ENCODE measurements at places on chromosomes 2 and 18. TPM values are rescaled to one million over a fixed set of nuclear protein-coding genes. Genes with fewer than 3 reads are reported as not detected.

Gene LYPD6
- polyA plus RNA-seq, result not detected

Gene INPP5D
- polyA plus RNA-seq, result 54.8 TPM

Gene TNFRSF11A
- 0.05 TPM for polyA plus RNA-seq

Gene ATIC
- polyA plus RNA-seq, result 13.8 TPM

Gene CTAGE1
- not detected for polyA plus RNA-seq

Gene XIRP2
- not detected for polyA plus RNA-seq

Gene SETBP1
- not detected for polyA plus RNA-seq

Gene PSD4
- 11.0 TPM for polyA plus RNA-seq

Gene NYAP2
- polyA plus RNA-seq, result not detected

DNA sequence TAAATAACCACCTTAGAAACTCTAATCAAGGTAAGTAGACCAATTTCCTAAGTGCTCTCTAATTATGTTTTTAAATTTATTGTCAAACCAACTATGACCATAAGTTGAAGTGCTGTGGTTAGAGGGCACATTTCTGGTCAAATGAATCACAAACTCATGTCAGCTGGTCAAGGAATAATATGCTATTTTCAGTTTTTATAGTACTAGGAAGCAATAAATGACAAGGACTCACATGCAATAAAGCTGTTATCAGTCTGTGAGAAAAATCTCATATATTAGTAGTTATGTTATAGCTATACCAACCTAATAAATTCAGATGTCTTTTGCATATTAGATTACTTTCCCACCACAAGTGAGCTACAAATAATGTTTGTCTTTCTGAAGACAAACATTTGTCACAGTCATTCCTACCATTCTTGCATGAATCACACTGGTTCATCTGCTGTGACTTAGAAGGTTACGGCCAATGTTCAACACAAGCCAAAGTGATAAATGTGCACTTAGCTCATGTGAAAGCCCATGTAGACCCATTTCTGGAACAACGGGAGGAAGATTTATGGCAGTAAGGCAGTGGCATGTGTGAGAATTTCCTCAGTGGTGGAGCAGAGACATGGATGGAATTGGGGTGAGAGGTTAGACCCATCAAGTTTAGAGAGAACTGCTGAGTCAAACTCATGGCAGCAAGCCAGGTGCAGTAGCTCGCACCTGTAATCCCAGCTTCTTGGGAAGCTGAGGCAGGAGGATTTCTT is 27.4 kb upstream of the CCNYL1 start:
- H3K4me1 ChIP-seq, result no peaks in the 10 kb centered on the region
- no peaks in the 10 kb centered on the region for H3K36me3 ChIP-seq
- H3K27ac ChIP-seq, result no peak overlapping the region
- DNase-seq, result no peak

DNA sequence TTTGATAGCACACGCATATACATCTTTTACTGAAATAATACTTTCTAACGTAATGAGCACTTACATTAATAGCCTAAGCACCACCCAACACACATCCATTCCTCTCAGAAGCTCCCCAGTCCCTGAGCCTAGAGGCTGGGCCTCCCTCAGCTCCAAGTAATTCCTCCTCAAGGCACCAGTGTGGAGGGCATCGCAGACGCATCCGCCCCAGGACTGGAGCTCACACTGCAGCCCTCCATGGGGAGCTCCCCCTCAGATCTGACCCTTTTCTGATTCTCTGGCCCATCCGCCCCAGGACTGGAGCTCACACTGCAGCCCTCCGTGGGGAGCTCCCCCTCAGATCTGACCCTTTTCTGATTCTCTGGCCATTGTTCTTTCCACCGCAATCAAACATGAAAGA is 60.4 kb upstream of the SNTG2 start:
- no peak for DNase-seq
- no peaks in the 10 kb centered on the region for H3K27me3 ChIP-seq
- no peak overlapping the region for H3K4me3 ChIP-seq
- no peaks in the 10 kb centered on the region for H3K36me3 ChIP-seq

DNA sequence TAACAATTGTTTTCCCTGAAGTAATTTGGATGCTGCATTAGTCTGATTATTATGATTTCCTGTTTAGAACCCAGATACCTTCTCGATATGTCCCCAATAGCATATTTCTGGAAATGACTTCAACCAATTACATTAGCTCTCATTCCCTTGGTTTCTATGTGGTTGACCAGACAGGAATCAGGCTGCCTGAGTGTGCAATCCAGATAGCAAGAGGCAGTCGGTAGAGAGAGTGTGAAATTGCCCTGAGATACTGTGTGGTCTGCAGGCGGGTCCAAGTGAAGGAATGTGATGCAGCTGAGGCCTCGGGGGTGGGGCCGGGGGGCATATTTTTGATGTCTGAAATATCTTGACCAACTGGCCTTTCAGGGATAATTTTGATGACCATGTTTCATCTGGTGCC is 143.9 kb upstream of the ITGA6 start:
- no peaks in the 10 kb centered on the region for H3K36me3 ChIP-seq
- H3K27ac ChIP-seq, result no peak overlapping the region
- no peaks in the 10 kb centered on the region for H3K27me3 ChIP-seq
- peaks cover 74% of the 10 kb centered on the region for H3K4me1 ChIP-seq
- no peak overlapping the region for H3K4me3 ChIP-seq

DNA sequence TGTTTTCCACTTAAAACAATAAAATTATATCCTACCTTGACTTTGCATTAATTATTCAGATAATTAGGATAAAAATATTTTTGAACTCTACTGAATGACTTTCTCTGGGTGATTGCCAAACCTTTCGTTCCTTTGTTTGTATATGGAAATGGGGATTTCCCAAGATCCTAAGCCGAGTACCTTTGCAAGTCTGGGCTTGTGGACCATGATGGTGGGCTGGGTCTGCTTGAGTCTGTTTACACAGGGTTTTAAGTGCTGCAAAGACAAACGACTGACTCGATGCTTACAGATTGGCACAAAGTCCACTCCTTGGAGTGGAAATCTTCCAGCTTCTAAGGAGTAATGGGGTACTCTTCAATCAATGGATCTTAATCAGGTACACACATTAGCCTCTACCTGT is 659.5 kb downstream of the TSN start:
- no peaks in the 10 kb centered on the region for H3K36me3 ChIP-seq
- no peak for DNase-seq
- H3K27ac ChIP-seq, result no peak overlapping the region

GRCh38 chr18:28175150-28175929 is 1.6 kb downstream of the CDH2 start:
- no peak for DNase-seq
- peaks cover 23% of the 10 kb centered on the region for H3K4me1 ChIP-seq
- H3K27ac ChIP-seq, result no peak overlapping the region
- no peak overlapping the region for H3K4me3 ChIP-seq
- H3K27me3 ChIP-seq, result peaks cover 54% of the 10 kb centered on the region
- no peaks in the 10 kb centered on the region for H3K36me3 ChIP-seq

DNA sequence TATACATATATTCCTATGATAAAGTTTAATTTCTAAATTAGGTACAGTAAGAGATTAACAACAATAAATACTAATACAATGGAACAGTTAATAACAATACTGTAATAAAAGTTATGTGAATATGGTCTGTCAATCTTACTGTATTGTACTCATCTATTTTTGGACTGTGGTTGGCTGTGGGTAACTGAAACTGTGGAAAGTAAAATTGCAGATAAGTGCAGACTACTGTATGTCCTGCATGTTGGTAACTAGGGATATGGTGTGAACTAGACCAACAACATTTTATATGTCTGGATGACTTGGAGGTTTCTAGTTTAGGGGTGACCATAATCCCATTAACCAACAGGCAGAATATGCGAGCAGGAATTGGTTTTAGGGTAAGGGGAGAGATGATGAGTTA is 23.3 kb downstream of the PHLPP1 start:
- no peaks in the 10 kb centered on the region for H3K36me3 ChIP-seq
- H3K27me3 ChIP-seq, result no peaks in the 10 kb centered on the region
- no peaks in the 10 kb centered on the region for H3K4me1 ChIP-seq
- H3K4me3 ChIP-seq, result no peak overlapping the region
- no peak for DNase-seq
- no peak overlapping the region for H3K27ac ChIP-seq

DNA sequence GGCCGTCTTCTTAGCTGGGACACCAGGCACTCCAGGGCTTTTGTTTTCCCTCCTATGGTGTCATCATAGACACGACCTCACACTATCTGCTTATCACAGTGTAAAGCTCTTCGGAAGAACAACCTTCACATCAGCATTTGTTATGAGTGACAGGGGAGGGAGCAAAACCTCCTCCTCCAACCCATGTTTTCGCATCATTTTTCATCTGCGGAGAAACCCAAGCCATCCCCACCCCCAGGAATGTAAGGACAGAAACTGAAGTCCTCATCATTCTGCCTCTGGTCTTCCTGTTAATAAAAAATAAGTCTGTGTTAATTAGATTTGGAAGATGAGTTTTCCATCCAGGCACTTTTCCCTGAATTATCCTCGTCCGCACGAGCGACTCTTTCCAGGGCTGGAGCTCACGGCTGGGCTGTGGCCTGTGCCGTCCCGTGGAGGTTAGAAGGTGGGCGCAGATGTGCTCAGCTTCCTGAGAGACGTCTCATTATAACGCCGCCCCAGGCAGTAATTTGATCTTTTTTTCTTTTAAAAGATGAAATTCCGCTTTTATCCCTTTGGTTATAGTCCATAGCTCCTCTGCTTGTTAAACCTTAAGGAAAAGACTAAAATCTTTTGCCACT is 101.6 kb upstream of the TMEM18 start:
- no peak for DNase-seq
- H3K27me3 ChIP-seq, result no peaks in the 10 kb centered on the region
- H3K27ac ChIP-seq, result no peak overlapping the region
- no peak overlapping the region for H3K4me3 ChIP-seq
- H3K36me3 ChIP-seq, result no peaks in the 10 kb centered on the region

- no peaks in the 10 kb centered on the region for H3K27me3 ChIP-seq
- peak; percentile 11 for DNase-seq
Measured at GRCh38 chr2:73859721-73860586, 31.2 kb downstream of the STAMBP start.

GRCh38 chr2:55168221-55169154 is 63.6 kb downstream of the CLHC1 start:
- H3K27me3 ChIP-seq, result no peaks in the 10 kb centered on the region
- H3K4me3 ChIP-seq, result no peak overlapping the region
- DNase-seq, result peak; percentile 75

GRCh38 chr2:142938240-142938639 is 60.8 kb downstream of the KYNU start:
- no peak for DNase-seq
- no peaks in the 10 kb centered on the region for H3K4me1 ChIP-seq
- no peak overlapping the region for H3K27ac ChIP-seq

- peaks cover 56% of the 10 kb centered on the region for H3K36me3 ChIP-seq
- H3K27ac ChIP-seq, result no peak overlapping the region
- H3K27me3 ChIP-seq, result no peaks in the 10 kb centered on the region
- H3K4me1 ChIP-seq, result peaks cover 7% of the 10 kb centered on the region
- DNase-seq, result no peak
Measured at GRCh38 chr2:25246558-25247290, 78.3 kb upstream of the POMC start.

DNA sequence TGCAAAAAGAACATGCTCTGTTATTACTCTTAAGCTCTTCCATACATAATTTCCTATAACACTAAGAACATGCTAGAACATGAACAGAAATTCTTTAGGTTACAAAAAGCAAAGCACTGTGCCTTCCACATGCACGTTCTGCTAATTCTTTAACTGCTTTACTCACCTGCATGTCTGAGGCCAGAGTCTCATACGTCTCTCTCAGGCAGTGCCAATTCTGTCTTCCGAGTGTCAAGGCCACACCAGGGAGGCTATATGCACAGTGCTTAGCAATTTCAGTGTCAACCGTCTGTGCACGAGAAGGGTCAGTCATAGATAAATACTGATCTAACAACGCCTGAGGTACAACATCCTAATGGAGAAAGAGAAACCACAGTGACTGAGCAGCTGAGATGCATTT is 55.1 kb downstream of the PPP4R1 start:
- DNase-seq, result no peak
- H3K4me3 ChIP-seq, result no peak overlapping the region
- peaks cover 71% of the 10 kb centered on the region for H3K36me3 ChIP-seq
- peaks cover 14% of the 10 kb centered on the region for H3K4me1 ChIP-seq
- H3K27ac ChIP-seq, result no peak overlapping the region
- H3K27me3 ChIP-seq, result no peaks in the 10 kb centered on the region

DNA sequence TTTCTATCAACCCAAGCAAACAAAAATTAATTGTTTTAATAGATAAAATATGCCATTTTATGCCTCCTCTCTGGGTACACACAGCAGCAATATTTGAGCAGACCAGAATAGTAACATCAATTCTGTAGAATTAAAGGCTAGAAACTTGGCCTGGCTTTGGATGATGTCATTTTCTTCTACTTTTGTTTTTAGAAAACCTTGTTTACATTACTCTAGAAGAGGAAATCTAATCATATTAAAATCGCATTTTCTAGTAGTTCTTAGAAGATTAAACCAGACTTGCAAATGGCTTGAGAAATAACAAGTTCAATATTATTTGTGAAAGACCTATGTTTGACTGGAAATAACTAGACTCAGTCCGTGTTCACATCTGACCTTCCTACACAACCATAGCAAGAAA is 102.3 kb upstream of the RFX8 start:
- no peak overlapping the region for H3K4me3 ChIP-seq
- DNase-seq, result no peak
- H3K27me3 ChIP-seq, result no peaks in the 10 kb centered on the region
- H3K4me1 ChIP-seq, result no peaks in the 10 kb centered on the region

DNA sequence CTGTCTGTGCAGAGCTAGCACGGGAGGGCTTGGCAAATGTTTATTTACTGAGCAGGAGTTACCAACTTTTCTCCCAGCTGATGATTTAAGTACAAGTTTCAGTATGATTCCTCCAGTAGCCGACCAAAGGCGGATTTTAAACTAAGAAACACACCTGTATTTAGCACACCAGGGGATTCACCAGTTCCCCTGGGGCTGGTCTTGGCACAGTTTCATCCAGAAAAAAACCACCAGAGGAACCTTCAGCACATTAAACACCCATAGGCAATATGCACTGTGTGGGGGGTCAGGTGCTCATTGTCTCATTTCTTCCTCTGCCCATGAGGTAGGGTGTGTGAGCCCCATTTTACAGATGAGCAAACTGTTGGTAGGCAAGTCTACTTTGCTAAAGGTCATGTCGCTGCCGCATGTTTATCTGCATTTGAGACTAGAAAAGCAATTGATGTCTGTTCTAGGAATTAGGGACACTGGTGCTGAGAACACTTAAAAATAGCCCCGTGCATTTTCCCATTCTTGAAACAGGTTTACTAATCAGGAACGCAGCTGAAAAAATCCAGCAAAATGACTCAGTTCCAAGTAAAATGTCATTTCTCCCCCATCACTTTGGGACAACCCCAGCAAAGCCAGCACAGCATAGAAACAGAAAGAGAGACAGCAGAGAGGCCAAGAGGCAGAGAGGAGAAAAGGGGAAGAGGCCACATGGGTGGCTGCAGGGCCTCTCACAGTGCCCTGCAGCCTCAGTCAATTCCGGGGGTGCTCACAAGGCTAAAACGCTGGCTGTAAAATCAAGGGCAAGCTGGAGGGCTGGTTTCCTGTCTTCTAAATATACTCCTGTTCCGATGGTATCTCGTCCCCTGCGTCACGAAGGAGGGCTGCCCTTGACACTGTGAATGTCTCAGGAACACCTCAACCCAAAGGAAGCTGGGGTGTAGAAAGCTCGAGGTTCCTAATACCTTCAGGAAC is 166.8 kb upstream of the ID2 start:
- no peaks in the 10 kb centered on the region for H3K36me3 ChIP-seq
- H3K27me3 ChIP-seq, result no peaks in the 10 kb centered on the region
- peaks cover 81% of the 10 kb centered on the region for H3K4me1 ChIP-seq
- peak; percentile 60 for DNase-seq

GRCh38 chr2:386406-387103 is 98.7 kb upstream of the ALKAL2 start:
- no peak for DNase-seq
- no peaks in the 10 kb centered on the region for H3K27me3 ChIP-seq
- H3K27ac ChIP-seq, result no peak overlapping the region
- no peak overlapping the region for H3K4me3 ChIP-seq
- no peaks in the 10 kb centered on the region for H3K4me1 ChIP-seq

Measured in CD14-positive monocyte (primary cell).